Frontal cortex (tissue), 4 donors: ENCODE measurements at places on chromosomes 2 and 18. TPM values are rescaled to one million over a fixed set of nuclear protein-coding genes. Genes with fewer than 3 reads are reported as not detected.

CCDC141 gene
- 1.2 TPM for total RNA-seq

BUB1 gene
- 6.9 TPM for total RNA-seq

CKAP2L gene
- total RNA-seq, result 2.0 TPM

EGR4 gene
- total RNA-seq, result not detected

AQP12B gene
- total RNA-seq, result not detected

AP1S3 gene
- 2.0 TPM for total RNA-seq

DSG2 gene
- 3.3 TPM for total RNA-seq

APLF gene
- 11.8 TPM for total RNA-seq

SFT2D3 gene
- total RNA-seq, result 10.2 TPM
